Anterior cingulate cortex (tissue), 58 donors: ENCODE measurements at places on chromosomes 2 and 18.

- DNase-seq = no peak
Measured at GRCh38 chr2:31947871-31948270, 62.9 kb downstream of the MEMO1 start.

DNA sequence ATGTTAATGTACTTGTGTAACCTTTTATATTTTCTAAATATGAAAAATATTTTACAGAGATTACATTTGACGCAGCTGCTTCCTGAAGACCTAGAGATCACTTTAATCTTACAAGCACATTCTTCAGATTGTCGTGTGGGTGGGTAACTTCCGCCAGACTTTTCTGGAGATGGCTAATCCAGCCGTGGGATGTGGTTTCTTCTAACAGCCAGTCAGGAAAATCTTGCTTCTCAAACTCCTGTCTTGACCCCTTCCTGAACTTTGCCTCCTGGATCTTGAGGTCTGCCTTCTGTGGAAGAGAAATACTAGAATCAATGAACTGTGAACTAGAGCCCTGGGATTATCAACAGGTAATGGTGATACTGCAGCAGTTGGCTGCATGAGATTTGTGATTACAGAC, 401.6 kb upstream of the TNP1 start:
- no peak for DNase-seq

DNA sequence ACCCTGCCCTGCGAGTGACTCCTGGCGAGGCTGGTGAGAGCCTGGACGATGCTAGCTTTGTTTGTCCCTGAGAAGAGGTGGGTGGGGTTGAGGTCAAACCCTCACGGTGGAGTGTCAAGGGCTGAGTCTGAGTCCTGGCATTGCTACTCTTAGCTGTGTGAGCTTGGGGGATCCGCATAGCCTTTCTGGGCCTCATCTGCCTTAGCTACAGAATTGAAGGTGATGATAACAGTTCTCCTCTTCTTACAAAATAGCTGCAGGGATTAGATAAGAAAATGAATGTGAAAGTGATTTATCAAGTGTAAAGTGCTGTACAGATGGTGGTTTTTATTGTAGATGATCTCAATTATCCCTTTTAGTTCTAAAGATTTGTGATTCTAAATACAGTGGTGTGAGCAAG, 144.6 kb downstream of the LPIN1 start:
- no peak for DNase-seq

DNA sequence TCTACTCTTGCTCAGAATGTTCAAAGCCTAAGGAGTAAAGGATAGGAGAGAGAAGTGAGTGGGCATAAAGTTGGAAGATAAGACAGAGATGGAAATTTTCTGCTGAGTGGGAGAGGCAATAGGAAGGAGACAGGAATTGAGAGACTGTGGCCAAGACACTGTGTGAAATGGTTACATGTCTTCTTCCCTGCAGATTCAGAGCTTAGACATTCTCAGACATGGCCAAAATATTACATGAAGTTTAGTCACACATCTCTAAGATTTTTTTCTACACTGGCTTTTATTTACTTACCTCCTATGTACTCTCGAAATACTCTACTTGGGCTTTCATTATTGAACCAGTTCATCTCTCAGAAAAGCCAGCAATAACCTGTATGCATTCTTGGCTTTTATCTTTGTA, 363.0 kb upstream of the FANCL start:
- DNase-seq = no peak

- DNase-seq = no peak
Measured at GRCh38 chr2:42566025-42566424, 2.4 kb upstream of the MTA3 start.

DNA sequence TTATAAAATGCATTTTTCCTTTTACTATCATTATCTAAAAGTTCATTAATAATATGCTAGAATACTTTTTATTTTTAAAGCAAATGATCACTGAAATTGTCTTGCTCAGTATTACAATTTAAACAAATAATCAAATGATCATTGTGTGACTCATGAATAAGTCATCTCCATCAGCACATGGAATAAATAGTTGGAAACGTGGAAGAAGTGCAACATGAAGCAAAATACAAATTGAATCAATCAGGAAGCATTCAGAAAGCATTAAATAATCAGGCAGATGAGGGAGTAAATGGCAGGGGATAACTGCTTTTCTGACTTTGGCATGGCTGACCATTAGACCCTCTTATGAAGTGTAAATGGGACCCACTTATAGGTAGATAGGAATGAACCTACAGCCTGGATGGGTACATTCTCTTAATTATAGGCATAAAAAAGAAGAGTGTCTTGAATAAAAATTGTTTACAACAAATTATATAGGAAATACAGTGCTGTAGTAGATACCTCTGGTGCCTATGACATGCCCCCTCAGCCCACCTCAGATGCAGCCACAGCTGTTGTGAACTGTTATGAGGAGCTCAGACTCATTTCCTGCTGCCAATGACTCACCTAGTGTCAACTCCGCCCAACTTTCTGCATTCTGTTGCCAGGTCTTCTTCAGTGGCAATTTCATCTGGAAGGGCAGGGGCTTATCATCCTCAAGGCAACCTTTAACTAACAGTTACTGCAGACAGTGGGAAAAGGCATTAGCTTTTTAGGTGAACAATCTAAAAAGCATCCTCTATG, 936.0 kb downstream of the TRIB2 start:
- no peak for DNase-seq
